Astrocyte of the spinal cord (primary cell): ENCODE measurements at places on chromosomes 5 and 9.

- peak; percentile 80 for DNase-seq
Observed at GRCh38 chr5:148268566-148268965, at the start of gene SPINK13. TSS of gene SPINK13 (plus strand) at chr5:148268794. CDS start at chr5:148270073, 1,279 bp downstream.

GRCh38 chr5:14777187-14777586 is 94.4 kb downstream of the ANKH start:
- DNase-seq, result no peak

DNA sequence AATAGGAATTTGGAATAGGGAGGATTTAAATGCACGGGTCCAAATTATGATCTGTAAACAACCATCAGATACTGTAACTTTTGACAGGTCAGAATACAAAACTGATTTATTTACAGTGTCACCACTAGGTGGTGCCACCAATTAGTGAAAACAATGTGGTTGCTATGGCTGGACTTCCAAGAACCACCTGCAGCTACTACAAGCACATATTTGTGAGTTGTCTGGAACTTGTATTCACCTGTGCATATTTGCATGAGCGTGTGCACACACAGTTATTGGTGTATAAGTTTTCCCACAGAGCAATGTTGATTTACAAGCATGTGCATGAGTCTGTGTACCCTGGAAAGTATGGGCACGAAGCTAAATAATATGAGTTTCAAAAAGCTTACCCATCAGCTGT is 3.0 kb upstream of the HRCT1 start:
- DNase-seq, result peak; percentile 67

DNA sequence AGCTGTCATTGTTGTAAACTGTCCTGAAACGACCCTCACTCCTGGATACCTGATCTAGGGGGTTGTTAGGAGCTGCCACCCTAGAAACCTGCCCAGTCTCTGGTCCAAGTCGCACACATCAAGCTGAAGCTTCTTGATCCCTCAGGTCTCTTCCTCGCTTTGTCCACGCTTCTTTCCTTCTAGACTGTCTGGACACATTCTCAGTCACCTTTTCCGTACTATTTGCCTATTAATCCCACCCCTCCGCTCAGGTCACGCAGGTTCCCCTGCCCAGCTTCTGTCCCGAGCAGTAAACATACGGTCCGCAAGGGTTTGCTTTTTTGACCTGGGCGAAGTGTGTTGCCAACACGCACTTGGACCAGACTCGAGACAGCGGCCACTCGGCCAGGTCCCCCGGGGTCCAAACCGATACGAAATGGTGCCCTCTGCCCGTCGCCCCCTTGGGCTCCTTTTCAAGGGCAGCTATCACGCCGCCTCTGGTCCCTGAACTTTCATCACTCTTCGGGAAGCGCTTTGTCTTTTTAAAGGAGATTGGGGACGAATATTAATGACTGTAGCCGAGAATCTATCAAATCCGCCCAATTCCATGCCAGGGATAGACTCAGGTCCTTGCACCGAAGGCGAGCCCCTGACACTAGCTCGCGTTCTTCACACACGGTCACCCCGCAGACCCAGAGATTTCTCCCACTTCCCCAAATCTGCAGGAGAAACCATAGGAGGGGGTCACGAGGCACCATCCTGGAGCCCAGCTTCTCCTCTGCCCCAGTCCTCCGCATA is 814 bp downstream of the PLCXD3 start:
- no peak for DNase-seq

DNA sequence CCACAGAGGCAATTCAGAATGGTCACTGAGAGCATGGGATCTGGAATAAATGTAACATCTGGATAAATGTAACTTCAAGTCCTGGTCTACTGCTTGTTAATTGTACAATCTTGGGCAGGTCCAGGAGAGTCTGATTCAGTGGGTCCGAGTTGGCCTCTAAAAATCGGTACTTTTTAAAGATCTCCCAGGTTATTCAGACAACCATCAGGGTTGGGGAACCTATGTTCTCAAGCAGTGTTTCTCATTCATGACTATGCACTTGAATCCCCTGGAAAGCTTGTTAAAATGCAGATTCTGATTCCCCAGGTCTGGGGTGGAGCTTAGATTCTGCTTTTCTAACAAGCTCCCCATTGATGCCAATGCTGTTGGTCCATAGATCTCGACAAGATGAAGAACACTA is 14.8 kb downstream of the ANXA1 start:
- no peak for DNase-seq

GRCh38 chr9:13502484-13502883 is 223.0 kb upstream of the MPDZ start:
- DNase-seq, result no peak

GRCh38 chr9:14524873-14525515 is 168.2 kb downstream of the ZDHHC21 start:
- DNase-seq, result no peak

- DNase-seq, result no peak
Observed at GRCh38 chr5:95798048-95798447, 24.5 kb downstream of the GLRX start.

GRCh38 chr9:83041771-83042170 is 21.2 kb downstream of the RASEF start:
- DNase-seq, result peak; percentile 35

- DNase-seq, result no peak
Observed at GRCh38 chr5:56677690-56678305, 137.6 kb upstream of the MAP3K1 start.

DNA sequence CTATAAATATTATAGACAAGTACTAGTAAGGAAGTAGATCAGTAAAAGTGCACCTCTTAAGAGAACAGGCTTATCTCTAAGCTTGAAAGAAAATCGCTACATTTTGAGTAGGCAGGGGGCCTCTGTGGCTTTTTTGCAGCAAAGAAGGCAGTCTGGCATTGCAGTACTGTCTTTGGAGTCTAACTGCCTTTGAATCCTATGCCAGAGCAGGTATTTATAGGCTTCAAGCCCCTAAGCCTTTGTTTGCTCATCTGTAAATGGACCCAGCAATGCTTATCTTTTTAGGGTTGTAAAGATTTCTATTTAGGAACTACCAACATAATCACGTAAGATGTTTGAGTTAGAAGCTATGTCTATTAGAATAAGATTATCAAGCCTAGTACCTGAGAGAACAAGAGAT is 23.7 kb upstream of the HK3 start:
- no peak for DNase-seq

DNA sequence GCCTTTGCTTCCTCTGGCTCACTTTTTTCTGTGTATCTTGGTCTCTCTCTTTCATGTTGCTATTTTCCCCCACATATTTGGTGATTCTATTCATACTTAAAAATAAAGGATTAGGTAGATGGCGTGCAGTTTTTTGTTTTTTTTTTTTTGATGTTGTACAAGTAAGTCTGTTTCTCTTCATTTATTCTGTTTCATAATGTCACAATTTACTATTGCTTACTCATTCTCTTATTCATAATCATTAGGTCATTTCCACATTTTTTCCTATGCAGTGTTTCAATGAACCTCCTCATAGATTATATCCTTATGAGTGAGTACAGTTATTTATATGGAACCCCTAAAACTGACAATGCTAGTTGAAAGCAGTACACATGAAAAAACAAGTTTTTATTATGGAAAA is 136.3 kb downstream of the APBA1 start:
- no peak for DNase-seq

DNA sequence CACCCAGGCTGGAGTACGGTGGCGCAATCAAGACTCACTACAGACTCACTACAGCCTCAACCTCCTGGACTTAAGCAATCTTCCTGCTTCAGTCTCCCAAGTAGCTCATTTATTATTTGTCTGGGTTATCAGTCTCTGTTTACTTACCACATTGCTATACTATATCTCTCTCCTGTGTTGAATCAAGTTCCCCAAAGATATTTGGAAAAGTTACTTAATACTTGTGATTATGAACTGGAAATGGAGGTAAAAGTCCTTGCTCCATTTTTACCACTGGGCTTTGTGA is 55.6 kb downstream of the ANGPTL2 start:
- no peak for DNase-seq

GRCh38 chr5:130078661-130079060 is 174.4 kb downstream of the CHSY3 start:
- no peak for DNase-seq

DNA sequence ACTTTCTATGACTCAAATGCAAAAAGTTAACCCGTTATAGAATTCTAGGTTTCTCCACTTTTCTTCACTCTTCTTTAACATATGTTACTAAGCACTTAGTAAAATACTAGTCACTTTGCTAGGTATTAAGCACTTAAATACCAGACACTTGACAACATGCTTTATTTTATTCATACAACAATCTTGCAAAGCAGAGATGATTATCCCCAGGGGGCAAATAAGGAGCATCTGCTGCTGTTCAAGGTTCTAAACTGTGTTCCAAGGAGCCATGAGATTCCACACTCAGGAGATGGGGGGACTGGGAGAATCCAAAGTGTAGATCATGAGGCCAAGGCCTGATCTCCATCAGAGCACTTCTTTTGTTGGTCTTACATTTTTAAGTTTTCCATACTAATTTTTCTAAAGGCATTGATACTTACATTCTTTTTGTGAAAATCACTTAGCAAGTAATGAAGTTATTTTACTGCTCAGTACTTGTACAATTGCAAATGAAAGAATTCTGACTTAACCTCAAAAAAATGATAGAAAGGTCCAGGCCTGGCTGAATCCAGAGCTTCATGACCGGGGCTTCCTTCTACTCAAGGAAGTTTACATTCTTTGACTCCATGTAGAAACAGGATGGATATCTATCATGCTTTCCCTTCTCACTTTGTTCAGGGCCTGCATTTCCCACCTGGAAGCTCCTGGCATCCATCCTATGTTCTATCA is 504.4 kb upstream of the WWC1 start:
- no peak for DNase-seq

DNA sequence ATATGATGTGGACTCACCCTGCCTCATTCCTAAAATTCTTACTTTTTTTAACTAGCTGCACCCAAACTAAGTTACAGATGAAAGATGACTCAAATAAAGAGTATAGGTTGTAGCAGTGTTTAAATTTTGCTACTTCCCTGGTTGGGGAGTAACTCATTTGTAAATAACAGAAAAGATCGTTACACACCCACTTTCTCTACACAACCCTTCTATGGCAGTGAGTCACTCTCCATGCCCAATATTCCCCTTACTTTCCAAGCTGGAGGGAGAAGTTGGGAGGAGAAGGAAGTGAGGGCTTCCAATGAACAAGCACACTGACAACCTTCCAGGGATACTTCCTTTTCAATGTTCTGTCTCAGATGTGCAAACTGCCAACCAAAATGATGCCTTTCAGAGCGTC is 1.9 kb downstream of the RASEF start:
- DNase-seq, result peak; percentile 15

- no peak for DNase-seq
Observed at GRCh38 chr5:50445296-50445949, 4.3 kb upstream of the EMB start.

DNA sequence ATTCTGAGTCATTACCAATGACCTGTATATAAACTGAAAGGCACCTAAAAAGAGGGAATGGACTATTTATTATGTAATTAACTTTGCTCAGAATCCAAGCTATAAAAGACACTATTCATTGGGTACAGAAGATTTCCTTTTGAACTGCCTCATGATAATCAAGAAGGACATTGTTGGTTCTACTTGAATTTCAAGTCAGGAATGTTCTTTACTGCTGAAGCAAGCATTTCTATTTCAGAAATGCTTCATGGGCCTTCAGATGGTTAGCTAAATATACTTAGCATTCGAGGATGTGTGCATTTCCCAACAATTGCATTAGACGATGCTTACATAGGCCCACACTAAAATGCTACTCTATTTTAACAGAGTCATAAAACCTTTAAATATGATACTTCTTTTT is 658.2 kb upstream of the DMAC1 start:
- DNase-seq, result no peak

- no peak for DNase-seq
Observed at GRCh38 chr9:77957652-77958051, 74.0 kb downstream of the GNAQ start.

GRCh38 chr9:17875886-17876285 is 297.0 kb downstream of the SH3GL2 start:
- no peak for DNase-seq

DNA sequence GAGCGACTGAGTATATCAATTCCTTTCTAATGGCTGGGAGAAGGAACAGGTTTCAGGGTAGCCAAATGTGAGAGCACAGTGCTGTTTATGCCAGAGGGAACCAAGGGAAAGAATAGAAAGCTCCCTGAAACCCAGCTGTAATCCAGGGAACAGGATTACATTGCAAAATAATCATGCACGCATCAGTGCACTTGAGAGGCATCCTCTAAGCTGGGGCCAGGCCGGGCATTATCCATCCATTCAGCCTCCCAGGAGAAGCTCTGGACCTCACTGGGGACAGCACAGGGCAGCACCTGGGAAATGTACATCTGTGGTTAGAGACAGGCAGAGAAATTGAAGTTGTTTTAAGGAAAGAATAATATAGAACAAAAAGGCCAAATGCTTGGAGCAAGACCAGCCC is 72.7 kb downstream of the MTRR start:
- DNase-seq, result no peak

DNA sequence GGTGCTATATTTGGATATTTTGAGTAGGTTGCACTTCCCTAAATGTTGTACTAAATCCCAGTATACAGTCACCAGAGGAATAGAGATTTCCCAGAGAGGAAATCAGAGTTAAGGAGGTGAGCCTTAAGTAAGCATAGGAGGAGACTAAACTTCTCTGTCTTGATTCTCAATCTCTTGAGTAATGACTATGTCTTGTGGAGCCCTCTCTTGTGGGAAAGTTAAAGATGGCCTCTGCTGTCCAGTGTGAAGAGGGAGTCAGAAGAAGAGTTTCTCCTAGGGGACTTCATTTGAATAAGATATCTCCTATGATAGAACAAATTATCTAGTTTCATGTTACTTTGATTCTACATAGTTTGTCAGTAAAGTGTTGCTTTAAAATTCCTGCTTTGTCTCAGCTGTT is 502.5 kb downstream of the PDE4D start:
- DNase-seq, result no peak

DNA sequence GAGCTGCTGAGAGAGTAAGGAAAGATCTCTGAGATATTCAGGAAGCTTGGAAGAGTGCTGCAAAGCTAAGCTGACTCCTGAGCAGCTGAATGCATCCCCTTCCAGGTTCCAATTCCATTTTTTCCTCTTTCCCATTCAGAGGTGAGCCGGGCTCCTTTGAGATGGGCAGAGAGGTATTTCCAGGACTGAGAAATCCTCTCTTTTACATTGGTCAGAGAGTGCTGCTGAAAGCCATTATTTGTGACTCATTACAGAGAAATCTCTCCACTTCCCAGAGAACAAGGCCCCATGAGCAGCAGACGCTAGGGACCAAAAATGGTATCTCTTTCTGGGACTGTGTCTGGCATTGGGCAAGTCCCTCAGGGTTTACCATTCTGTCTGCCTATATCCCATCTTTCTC is 3.7 kb downstream of the MCTP1 start:
- peak; percentile 23 for DNase-seq

GRCh38 chr5:135100431-135100830 is 66.4 kb upstream of the PITX1 start:
- DNase-seq, result no peak

GRCh38 chr5:135324160-135324559 is 74.9 kb downstream of the MACROH2A1 start:
- no peak for DNase-seq
